ENCODE measurements at places on chromosomes 4 and X.

GRCh38 chr4:31692399-31692940, 972.3 kb downstream of the PCDH7 start:
- no peak for DNase-seq

DNA sequence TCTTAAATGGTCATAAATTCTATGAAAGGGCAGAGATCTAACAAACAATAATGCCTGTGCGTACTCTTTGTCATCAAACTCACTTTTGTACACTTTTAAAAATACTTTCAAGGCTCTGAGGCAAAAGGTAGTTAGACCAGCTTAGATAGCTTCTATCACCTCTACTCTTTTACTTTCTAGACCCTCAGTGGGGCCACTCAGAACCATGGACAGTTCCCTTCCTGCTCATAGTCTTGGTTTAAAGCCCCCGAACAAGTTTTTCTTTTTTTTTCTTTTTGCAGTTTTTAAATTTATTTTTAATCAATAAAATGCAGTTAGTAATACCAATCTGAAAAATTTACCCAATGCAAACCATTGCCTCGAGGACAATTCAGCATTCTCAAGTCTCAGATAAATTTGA, 460.5 kb upstream of the CNKSR2 start:
- DNase-seq, result no peak

DNA sequence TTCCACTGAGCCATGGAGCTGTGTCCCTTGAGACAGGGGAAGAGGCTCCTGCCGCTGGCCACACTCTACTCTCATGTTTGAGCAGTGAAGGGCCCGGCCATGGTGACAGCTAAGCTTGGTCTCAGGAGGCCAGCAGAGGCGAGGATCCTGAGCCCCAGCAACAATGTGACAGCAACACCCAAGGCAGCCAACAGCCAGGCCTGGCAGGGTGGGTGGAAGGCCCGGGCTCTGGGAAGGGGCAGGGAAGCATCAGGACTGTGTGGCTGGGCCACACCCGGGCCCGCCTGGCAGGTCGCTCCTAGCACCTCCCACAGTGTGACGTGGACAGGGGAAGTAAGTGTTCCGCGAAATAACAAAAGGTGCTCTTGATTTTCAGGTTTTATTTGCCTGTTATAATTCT, 24.8 kb downstream of the L1CAM start:
- no peak for DNase-seq

DNA sequence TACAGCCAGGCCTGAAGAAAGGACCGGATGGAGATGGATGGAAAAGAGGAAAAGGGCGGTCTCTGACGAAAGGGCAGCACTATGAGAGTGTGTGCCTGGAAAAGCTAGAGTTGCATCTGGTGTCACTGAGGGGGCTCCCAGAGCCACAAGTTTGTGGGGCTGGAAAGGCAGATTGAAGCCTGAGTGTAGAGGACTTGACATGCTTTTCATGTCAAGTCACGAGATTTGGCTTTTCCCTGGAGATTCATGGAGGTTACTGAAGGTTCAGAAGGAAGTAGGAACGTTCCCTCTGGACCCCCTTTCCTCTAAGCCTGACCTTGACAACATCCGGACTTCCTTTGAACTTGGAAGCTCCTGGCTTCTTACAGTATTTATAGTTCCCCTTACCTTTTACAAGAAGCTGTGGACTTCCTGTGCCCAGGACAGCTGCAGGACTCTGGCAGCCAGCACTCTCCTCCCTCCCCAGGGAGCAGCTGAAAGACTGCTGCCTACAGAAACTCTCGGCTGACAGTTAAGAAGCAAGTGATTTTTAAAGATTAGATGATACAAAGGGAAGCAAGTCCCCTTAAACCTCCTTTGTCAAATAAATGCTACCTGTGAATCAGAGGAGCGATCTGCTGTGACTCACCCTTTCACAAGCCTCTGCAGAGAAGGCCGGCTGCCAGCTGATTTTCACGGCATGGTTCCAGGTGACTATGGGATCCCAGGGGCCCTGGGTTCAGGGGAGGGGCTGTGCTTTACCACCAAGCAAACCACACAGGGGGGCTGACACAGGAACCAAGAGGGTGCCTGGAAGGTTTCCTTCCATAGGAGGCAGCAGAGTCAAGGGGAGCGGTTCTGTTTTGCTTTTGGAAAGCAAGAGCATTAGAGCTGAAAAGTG, 72.9 kb upstream of the STIM2 start:
- peak; percentile 31 for DNase-seq

GRCh38 chr4:68272380-68272779, 26.9 kb upstream of the TMPRSS11B start:
- DNase-seq, result no peak

DNA sequence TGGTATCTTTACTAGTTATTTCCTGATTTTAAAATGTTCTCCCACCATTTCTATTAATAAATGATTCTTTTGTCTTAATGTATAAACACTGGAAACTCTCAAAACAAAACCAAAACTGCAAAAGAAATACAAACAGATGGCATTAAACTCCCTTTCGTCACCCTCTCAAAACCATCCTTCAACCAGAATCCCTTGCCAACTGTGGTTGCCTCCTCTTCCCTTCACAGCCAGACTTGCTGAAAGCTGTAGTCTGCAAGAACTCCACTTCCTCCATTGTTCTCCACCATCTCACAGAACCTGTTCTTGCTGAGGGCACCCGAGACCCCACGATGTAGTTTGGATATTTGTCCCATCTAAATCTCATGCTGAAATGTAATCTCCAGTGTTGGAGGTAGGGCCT, 96.5 kb downstream of the WWC2 start:
- DNase-seq, result no peak

DNA sequence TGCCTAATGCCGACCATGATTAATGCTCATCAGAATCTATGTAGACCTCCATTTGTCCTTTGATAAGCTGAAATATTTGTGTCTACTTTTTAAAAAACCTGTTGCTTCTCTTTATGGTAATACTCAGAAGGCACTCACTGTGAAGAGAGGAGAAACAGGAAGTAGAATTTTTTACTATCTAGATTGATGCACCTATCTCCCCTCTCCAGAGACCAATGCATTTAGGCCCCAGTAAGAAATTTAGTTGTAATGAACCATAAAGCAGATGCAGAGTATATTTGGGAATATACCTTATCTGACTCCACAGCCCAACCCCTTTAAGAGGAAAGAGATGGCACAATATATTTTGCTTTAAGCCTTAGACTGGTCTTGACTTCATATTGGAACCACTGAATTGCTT, 11.1 kb downstream of the TBL1X start:
- no peak for DNase-seq

DNA sequence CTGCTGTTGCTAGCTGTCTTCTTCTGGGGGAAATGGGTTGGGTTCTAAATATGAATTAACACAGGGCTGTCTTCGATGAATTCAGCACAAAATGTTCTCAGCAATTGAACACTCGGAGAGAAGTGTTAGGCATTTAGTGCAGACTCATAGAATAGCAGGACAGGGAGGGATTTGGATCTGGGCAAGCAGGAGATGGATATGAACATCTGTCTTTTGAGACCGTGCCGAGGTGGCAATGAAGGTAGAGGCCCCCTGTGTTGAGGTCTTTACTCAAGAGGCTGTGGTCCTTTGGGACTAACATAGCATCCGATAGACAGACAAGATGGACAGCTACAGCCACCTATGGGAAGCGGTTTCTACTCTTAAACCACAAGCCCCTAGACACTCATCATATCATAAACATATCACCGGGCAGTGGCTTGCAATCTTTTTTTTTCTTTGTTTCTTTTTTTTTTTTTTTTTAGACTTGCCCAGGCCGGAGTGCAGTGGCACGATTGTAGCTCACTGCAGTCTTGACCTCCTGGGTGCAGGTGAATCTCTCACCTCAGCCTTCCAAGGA, 6.7 kb downstream of the CD99 start:
- DNase-seq, result no peak

DNA sequence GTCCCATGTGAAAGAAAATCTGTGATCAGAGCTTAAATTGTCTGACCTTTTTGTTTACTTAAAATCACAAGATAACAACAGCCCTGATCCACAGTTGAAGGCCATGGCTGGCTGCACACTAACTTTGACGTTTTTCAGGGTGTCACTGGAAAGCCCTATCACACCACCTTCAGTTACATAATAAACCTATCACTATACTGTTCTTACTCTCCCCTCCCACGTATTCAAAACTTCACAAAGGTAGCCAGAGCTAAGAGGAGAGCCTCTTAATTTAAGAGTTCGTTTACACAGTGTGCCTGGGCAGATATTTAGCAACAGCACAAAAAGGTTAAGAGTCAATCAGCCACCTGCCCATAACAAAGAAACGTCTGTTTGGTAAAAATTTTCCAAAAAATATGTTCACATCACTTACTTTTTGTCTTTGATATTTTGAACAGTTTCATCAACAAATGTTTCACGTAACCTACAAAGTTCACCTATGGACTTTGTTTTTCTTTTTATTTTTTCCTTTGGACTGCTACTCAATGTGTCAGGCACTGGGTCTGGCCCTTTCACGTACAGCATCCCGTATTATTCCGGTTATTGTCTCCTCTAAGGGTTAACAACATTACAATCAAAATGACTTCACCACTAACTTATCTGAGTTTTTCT, 25.0 kb downstream of the RFC1 start:
- no peak for DNase-seq

DNA sequence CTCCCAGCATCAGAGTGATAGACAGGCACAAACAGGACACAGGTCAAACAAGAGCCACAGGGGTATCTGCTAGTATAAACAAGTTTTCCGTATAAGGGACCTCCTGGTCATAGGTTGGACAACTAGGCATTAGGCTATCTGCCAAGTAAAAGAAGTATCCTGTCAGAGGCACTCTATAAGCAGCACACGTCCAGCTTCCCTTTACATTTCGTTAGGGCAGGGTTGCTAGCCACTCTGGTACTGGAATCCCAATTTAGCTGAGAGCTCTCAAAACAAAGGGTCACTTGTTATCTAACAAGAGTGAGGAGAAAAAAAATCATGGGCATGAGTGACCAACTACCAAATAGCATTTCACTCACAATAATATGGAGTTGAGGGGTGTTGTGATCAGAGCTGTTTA, 780.7 kb upstream of the DIAPH2 start:
- DNase-seq, result no peak

DNA sequence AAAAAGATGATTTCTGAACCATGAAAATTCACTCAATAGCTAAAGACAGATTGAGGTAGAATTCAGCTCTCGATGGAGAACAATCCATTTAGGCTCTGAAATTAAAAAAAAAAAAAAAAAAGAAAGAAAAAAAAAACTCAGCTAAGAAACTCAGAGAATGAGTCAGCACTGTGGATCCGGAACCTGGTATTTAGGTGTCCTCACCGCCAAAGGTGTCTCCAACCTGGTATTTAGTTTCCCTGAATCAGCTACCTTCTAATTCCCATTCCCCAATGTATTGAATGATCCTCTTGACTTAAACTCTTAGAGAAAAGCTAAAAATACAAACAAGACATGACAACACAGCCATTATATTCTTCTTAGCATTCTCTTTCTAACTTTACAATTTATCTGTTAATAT, 150.3 kb upstream of the RASGEF1B start:
- DNase-seq, result no peak

DNA sequence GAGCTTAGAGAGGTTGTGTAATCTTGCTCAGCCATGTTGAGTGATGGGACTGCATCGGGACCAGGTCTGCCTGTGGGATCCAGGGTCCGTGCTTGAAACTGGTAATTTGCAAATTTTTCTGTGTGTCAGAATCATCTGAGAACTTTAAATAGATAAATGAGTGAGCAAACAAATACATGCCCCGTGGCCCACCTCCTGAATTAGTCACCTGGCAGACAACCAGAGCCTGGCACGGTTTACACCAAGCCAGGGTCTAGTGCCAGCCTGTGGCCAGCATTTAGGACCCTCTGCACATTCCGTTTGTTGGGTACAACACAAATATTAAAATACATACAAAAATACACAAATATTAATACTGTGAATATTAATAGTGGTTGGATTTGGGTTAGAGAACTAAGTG, 90.6 kb upstream of the STOX2 start:
- no peak for DNase-seq

DNA sequence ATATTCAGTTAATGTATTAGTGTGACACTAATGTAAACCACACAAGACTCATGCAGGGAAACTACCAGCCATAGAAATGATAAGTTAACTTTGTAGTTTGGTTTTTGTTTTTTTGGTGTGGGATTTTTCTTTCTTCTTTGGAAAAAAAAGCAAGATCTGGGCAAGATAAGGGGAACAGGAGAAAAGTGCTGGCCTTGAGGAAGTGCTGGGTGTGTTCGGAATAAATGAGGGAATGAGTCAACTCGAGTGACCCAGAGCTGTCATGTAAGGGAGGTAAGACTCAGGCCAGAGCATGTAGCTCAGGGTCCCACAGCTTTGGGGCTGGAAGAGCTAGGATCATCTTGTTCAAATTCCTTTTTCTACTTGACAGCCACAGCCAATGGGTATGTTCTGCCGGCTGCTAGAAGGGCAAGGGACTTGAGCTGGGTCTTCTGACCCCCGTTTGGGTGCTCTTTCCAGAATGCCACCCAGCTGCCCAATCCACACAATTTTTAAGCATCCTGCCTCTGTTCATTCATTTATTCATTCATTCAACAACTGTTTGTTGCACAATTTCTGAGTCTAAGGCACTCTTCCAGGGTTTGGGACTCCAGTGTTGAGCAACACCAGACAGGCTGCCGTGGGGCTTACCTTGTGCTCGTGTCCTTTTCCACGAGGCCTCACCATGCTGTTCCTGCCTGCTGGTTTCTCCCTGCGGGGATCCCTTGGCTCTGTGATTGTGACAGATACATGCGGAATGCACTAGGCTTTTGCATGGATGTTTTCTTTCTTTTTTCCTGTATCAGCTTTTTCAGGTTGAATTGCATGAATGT, 54.5 kb downstream of the CLDN34 start:
- DNase-seq, result no peak

DNA sequence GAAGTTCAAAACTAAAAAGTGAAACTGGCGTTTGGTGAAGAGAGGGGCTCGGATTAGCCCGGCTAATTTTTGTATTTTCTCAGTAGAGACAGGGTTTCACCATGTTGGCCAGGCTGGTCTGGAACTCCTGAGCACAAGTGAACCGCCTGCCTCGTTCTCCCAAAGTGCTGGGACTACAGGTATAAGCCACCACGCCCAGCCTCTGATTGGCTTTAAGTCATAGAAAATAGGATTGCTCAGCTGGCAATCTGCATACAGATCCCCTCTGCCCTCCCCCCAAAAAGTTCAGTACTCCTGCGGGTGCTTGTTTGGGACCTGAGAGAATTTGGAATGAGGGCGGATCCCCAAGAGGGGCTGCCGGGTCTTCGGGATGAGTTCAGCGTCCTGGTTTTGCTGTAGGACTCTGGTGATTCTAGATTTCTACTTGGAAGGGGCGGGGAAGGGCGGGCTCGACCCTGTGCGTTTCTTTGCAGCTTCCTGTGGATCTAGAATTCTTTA, 537 bp upstream of the PRKX start:
- no peak for DNase-seq

DNA sequence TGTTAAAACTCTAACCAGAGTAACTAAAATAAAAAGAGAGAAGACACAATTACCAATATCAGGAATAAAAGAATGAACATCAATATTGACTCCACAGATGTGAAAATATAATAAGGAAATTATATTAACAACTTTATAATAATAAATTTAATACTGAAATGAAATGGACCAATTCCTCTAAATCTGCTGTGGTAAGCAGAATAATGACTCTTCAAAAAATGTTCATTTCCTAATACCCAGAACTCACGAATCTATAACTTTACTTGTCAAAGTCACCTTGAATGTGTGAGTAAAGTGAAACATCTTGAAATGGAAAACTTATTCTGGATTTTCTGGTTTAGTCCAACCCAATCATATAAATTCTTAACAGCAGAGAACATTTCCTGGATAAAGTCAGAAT, 1391.1 kb downstream of the FAM133A start:
- DNase-seq, result no peak

- peak; percentile 1 for DNase-seq
Measured at GRCh38 chrX:70998411-70999027, 67.6 kb upstream of the SLC7A3 start.

- no peak for DNase-seq
Measured at GRCh38 chr4:187174749-187175148, 451.1 kb upstream of the FAT1 start.

All from skin of body (tissue), 3 donors.